ENCODE measurements at places on chromosomes 11 and 22.
A peak's percentile ranks its signal among the peaks of the same experiment; 100 is the strongest.

DNA sequence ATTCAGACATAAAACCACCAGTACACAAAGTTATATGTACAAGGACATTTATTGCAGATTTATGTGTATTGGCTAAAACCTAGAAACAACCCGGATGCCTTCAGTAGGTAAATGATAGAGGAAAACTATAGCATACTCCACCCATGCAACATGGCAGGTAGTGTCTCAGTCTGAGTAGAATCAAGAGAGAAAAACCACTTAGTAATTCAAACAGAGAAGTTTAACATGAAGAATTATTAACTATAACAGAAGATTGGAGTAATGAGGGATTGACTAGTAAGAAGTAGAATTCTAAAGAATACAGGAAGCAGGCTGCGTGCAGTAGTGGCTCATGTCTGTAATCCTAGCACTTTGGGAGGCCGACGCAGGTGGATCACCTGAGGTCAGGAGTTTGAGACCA, 16.2 kb upstream of the SPTY2D1 start:
- DNase-seq = no peak

DNA sequence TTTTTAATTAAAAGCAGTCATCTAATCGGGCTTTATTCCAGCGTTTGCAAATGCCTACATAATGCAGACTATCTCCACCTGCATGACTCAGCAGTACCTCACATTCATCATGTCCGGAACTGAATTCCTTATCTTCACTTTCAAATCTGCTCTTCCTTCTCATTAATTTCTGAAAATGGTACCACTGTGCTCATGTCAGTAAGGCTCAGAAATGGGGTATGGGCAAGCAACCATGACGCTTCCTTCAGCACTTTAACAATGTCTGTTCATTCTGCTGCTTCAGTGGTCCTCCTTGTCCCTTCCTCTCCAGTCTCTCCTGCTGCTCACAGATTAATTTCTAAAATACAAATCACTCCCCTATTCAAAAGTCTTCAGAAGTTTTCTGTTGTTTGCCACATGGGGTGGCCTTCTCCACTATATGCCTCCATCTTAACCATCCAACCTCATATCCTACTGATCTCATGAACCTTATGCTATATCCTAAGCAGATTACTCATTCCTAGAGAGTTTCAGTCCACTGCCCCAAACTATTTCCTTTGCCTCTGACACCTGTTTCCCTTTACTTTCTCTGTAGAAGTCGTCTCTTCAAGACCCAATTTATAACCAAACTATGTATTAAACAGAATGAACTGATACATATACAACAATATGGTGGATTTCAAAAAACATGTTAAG, 7.0 kb downstream of the GTF2H1 start:
- no peak for DNase-seq

- DNase-seq = no peak
These were observed 441.2 kb upstream of the ANO3 start for GRCh38 chr11:25890626-25891260.

DNA sequence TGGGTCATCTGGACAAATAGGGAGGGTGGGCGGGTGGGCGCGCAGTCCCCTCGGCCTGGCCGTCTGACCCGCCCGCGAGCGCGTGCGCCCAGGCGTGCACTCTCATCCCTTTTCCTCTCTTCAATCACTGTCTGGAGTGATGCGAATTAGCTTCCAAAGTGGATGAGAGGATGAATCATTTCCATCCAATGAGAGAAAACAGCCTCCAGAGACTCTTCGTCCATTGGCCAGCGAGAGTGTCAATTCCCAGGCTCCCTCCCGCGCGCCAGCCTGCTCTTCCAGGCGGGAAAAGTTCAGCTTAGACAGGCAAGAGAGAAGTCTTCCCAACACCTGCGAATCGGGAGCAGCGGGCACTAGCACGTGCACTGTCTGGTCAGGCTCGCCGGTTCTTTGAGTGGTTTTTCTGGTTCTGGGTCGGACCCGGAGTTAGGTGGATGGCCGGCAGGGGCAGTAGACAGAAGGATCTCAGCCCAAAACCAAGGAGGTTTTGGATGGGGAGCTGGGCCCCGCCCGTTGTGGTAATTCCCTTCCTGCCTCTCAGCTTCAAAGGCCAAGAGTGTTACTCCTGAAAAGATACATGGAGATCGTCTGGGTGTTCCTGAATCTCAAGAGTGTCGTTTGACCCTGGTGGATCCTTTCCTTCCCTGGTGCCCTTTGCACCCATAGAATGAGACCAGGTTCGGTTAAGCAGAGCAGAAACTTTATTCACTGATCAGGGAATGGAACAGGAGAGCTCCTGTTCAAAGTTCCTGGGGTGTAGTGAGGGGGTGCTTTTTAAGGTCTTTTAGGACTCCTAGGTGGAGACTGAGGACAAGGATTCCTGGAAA, 33.4 kb upstream of the GLYATL1 start:
- DNase-seq = peak; percentile 87

DNA sequence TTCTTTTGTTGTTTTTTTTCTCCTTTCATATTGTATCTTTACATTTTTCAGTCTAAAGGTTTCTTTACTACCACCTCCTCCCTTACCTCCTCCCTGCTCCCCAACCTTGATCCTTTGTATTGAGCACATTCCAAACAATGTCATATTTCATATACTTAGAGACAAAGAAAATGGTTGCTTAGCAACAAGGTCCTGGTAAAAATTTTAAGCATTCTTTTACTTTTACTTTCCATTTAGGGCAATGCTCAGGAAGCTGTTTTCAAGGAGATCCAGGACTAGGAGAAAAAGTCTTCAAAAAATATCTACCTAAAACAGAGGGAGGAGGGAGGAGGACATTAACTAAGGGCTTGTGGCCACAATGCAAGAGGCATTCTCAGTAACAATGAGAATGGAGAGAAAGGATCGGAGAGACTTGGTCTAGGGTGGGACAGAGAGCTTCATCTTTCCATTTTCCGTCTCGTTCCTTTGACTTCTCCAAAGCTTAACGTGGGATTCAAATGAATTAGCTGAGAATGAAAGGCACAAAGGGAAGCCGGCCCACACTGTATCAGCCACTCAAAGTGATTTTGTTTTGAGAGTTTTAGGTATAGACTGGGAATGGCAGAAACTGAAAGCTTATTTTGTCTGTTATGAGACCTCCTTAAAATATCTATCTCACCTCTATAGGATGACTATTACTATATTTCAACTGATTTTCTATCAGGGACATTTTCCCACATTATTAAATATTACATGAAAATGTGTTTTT, 455.7 kb downstream of the RAB38 start:
- DNase-seq = no peak

GRCh38 chr22:35960854-35961253, 67.8 kb downstream of the RBFOX2 start:
- DNase-seq = no peak

DNA sequence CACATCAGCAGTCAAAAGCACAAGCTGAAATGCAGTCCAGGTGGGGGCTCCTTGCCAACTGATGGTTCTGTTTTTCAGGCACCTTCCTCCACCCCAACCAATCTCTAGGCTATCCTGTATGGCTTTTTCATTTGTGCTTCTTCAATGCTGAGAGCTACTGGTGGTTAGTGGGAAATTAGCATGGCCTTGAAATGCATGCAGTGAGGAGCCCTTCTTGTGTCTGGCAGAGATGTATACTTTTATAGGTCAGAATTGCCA, 167.4 kb downstream of the NAV2 start:
- DNase-seq = no peak

- peak; percentile 73 for DNase-seq
These were observed 64.6 kb downstream of the ST3GAL4 start for GRCh38 chr11:126419801-126420697.

- DNase-seq = no peak
These were observed 4.5 kb upstream of the CCDC81 start for GRCh38 chr11:86370171-86370570.

GRCh38 chr11:1832920-1833295, 1.9 kb upstream of the SYT8 start:
- peak; percentile 38 for DNase-seq

DNA sequence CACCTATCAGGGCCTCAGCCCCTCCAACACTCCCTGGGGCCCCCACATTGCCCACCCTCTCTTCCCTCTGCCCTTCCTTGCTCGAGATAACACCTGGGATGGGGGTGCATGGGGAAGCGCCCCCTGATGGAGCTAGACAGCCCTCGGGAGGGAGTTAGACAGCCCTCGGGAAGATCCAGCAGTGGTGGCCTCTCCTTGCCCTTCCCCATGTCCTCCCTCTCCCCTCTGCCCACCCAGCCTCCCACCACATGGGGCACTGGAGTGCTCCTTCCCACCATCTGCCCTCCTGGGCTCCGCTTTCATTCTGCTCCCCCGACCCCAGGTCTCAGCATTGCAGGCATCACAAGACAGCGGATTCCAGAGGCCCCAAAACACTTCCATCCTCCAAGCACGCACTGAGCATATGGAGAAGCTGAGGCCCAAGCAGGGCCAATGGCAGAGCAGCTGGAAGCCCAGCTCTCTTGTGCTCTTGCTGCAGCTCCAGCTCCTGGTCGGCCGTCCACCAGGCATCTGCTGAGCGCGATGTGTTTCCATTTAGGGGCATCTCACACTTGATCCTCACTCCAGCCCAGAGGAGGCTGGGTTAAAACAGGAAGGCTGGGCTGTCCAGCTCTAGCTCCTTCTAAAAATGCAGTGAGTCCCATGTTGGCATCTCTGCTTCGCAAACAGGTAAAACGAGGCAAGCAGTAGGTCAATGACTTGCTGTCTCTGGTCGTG, 65.6 kb downstream of the IGLL1 start:
- no peak for DNase-seq

DNA sequence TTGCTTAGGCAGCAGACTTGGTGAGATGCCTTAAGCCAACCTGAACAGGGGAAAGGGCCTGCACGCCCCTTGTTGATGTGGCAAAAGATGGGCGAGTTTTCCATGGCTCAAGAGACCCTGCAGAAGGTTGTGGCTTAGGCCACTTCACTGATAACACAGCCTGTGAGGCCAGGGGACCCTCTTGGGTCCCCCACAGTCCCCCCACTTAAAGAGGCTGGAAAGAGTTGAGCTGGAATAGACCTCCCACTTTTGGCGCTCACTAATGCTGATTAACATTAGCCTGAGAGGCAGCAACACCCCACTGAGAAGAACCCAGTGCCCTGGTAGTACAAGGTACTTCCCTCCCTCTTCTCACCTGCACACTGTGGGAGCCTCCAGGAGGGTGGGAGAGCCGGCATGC, 107.5 kb downstream of the TRIM29 start:
- DNase-seq = no peak

- no peak for DNase-seq
These were observed 15.7 kb downstream of the LRP4 start for GRCh38 chr11:46902694-46903093.

DNA sequence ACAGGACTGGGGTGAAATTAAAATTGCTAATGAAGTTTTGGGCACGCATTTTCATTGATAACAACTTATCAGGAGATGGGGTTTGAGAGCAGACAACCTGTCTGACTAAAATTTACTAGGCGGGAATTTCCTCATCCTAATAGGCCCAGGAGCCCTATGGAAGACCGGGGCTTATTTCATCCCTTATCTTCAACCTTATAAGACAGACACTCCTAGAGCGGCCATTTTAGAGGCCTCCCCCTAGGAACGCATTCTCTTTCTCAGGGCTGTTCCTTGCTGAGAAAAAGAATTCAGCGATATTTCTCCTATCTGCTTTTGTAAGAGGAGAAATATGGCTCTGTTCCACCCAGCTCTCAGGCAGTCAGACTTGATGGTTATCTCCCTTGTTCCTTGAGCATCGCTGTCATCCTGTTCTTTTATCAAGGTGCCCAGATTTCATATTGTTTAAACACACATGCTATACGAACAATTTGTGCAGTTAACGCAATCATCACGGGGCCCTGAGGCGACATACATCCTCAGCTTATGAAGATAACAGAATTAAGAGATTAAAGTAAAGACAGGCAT, 39.3 kb upstream of the ZC3H12C start:
- DNase-seq = no peak

DNA sequence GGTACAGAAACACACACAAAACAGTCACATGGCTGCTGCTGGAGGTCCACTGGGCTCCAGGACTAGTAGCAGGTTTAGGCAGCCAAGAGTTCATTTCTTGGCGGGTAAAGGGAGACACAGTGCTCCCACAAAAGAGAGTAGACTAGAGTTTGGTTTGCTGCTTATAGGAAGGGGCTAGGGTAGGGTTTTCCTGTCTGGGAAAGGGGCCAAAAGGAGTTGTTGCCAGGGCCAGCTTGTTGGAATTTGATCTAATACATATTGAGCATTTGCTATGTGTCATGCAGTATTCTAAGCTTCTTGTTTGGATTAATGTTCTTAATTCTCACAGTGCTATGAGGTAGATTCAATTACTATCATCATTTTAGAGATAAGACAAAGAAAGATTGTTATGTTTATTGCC, 195.1 kb upstream of the PLET1 start:
- no peak for DNase-seq

DNA sequence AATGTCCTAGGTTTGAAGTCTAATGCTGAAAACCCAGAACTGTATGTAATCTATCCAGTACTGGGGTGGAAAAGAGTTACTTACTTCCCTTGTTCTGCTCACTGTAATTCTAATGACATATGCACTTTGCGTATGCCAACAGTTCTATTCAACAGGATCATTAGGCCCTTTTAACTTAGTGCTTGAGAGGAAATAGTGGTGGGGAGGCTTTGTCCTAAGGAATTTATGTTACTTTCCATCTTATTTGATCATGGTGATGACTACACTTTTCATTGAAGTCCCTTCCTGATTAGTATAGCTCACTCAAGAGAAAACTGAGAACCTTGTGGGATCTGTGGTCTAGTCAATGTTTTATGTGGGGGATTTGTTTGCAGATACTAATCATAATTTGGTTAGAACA, 348.2 kb downstream of the GUCY1A2 start:
- no peak for DNase-seq

- DNase-seq = no peak
These were observed 490.4 kb downstream of the MN1 start for GRCh38 chr22:27310966-27311697.

- DNase-seq = no peak
These were observed 4.7 kb downstream of the SHANK2 start for GRCh38 chr11:71247551-71248250.

DNA sequence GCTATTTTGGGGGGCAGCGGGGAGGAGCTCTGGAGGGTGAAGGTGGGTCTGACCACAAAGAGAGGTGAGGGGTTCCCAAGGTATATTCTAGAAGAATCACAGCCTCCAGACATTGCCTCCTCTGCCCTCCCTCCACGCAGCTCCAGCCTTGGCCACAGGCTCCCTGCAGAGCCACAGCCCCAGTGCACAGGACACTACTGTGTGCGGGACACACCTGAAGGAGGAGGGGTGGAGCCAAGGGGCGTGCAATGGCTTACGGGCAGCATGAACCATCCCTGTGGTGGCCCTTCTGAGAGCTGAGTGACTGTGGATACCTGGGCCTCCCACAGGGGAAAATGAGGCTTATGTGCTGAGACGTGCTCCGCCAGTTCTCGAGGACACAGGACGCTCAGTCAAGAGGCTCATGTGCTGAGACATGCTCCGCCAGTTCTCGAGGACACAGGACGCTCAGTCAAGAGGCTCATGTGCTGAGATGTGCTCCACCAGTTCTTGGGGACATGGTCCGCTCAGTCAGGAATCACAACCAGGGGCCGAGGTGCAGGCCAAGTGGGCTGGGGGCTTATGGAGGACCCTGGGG, 417.3 kb downstream of the SHANK2 start:
- DNase-seq = no peak

Data from left hindlimb (tissue), 1 donor.